Ovary (tissue), 10 donors: ENCODE measurements at places on chromosomes 5 and 9. TPM values are rescaled to one million over a fixed set of nuclear protein-coding genes. Genes with fewer than 3 reads are reported as not detected.

The PCDHGB1 gene
- total RNA-seq = 7.5 TPM

The FAM169A gene
- total RNA-seq = 13.4 TPM

The LCN9 gene
- not detected for total RNA-seq

The SPINK4 gene
- total RNA-seq = not detected

The TMEM232 gene
- 23.6 TPM for total RNA-seq

The CEP72 gene
- total RNA-seq = 4.3 TPM

The SV2C gene
- total RNA-seq = 0.10 TPM

The UBAC1 gene
- total RNA-seq = 37.5 TPM

The SPAG8 gene
- 6.7 TPM for total RNA-seq

The SPATA31E1 gene
- not detected for total RNA-seq

The TEK gene
- 4.0 TPM for total RNA-seq

The PRUNE2 gene
- total RNA-seq = 31.8 TPM

GRCh38 chr5:126199467-126199866 lies 223.7 kb upstream of the GRAMD2B start:
- DNase-seq = no peak

GRCh38 chr9:95762322-95762721 lies 113.2 kb upstream of the ERCC6L2 start:
- DNase-seq = no peak

DNA sequence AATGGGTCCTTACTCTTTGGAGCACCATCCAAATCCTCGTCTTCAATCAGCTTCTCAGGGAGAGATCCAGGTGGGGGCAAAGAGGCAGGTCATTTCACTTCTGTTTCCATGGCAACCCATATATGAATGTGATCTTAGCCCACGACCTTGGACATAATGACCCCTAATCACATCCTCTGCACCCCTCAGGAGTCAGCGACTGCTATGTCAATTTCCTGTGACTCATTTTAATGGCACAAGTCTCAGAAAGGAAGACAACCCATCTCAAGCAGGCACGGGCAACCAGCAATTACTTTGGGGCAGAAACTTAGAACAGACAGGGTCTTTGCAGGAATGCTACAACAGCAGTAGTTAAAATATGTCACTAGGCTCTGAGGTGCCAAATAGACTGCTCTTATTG lies 591.2 kb downstream of the TLR4 start:
- no peak for DNase-seq

- no peak for DNase-seq
Observed at GRCh38 chr5:145117285-145117684, 717.9 kb downstream of the PRELID2 start.

DNA sequence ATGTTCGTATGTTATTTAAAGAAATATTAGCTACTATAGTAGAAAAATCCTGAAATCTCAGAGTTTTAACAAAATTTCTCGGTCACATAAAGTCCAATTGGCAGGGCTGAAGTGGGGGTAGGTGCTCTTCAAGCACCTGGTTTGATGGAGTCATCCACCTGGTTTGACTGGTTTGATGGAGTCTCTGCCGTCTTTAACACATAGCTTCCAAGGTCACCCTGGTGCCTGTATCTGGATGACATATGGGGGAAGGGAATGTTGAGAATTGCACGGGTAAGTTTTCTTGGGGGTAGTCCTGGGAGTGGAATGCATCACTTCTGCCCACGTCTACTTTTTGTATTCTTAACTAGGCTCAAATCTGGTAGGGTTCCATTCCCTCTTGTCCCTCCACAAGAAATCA lies 351.2 kb downstream of the SH3GL2 start:
- no peak for DNase-seq

DNA sequence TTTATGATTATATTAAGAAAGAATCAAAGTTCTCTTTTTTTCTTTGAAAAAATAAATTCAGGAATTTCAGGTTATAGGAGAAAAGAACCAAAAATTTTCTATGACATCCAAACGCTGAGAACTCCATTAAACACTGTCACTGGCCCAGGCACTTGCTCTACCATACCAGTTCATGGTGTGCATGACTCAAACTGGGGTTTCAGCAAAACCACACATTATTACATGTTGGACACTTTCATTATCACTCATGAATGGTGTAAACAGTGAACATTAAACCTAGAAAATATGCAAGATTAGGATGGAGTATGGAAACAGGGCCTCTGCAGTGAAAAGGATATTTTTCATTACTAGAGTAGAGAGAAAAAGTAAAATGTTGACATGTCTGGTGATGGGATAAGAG lies 369.9 kb upstream of the FAM174A start:
- DNase-seq = no peak

GRCh38 chr5:142357469-142358090 lies 32.8 kb upstream of the SPRY4 start:
- no peak for DNase-seq

GRCh38 chr5:142924135-142924883 lies 154.1 kb downstream of the ARHGAP26 start:
- DNase-seq = no peak

- DNase-seq = no peak
Observed at GRCh38 chr5:81292130-81292529, 9.3 kb upstream of the ZCCHC9 start.

DNA sequence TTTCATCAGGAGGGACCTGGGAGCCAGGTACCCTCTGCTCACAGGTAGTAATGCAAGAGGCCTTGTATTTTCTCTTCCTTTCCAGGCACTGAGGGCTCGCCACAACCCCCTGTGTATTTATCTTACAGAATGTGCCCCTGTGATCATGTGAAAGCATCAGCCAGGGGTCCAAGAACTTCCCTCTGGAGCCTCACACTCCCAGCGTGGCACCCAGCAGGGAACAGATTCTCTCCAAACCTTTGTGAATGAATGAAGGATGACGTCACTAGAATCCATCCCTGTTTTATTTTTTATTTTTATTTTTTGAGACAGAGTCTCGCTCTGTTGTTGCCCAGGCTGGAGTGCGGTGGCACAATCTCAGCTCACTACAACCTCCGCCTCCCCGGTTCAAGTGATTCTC lies 107.3 kb upstream of the IER5L start:
- DNase-seq = no peak

- no peak for DNase-seq
Observed at GRCh38 chr5:5198135-5198534, 58.0 kb downstream of the ADAMTS16 start.

GRCh38 chr5:72476275-72476674 lies 30.9 kb downstream of the ZNF366 start:
- DNase-seq = no peak

- no peak for DNase-seq
Observed at GRCh38 chr5:12566441-12566840, 662.2 kb upstream of the CTNND2 start.

DNA sequence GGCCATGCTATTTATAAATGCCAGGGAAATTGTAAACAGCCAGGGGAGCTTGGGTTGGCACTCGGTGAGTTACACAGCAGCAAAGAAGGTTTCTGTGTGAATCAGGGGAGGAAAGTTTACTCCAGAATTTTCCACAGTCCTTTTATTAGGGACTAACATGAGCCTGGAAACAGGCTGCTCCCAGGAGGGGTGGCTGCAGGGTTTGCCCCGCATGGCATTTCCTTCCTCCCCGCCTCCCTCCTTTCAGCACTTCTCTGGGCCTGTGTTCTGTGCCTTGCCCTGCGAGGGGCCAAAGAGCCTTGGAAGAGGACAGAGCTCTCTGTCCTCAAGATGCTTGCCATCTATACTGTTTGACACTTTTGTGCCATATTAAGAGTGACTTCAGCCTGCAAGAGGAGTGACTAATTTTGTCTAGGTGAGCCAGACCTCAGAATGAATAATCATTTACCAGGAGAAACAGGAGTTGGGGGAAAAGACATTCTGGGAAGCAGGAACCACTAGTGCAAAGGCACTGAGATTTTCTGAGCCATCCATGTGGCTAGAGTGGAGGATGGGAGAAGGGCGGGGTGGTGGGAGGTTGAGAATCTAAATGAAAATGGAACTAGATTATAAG lies 1.8 kb downstream of the GSN start:
- DNase-seq = no peak

GRCh38 chr9:27247756-27248155 lies 49.2 kb downstream of the EQTN start:
- no peak for DNase-seq

GRCh38 chr5:147860641-147861025 lies 17.9 kb upstream of the SCGB3A2 start:
- DNase-seq = no peak

DNA sequence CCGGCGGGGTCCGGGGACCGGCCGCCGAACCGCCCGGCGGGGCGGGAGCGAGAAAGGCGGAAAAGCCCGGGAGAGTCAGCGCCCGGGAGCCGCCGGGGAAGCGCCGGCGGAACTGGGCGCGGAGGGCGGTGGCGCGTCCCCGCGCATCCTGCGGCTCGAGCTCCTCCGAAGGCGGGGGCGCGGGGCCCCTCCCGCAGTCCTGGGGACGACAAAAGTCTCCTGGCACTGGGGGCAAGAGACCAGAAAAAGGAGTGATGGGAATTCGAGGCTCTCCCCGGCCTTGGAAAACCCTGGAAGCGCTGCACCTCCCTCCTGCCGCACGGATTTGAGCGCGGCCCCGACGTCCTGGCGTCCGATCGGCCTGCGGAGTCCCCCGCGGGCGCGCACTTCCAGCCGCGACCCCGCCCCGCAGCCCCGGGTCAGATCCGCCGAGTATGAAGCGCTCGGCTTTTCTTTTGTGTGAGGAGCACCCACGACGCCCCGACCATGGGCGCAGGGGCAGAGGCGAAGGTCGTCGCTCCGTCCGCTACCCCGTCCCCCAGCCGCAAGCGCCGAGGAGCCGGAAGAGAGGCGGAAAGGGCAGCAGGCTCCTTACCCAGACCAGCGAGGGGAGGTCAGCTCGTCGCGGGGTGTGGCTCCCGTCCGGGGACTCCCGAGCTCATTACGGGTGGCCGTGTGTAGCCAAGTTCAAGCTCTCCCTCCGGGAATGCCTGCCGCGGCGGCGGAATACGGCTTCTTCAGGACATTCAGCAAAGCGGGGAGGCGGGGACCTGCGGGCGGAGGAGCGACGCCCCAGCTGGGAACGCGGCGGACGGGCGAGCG lies at the start of gene EPB41L4A:
TSS of gene EPB41L4A (minus strand) at position 114 of the 822 bp plus-strand sequence. CDS start 238 bp downstream, outside the sequence.
- DNase-seq = peak; percentile 40

DNA sequence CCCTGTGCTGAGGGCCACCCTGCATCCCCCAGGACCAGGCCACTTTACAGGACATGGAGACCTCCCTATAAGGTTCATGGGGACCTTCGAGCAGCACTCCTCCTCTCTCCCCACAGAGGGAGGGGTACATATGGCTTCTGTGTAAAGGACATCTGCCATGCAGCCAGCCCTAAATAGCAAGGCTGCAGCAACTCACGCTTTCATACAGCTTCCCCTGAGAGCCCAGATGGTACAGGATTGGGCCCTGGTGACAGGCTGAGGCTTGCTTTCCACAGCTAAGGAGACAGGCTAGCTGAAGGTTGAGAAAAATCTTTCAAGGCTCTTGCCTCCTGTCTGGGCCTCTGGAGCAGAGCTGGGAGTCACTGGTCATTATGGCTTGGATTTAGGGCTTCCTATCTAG lies 147.0 kb upstream of the ZNF366 start:
- DNase-seq = no peak

DNA sequence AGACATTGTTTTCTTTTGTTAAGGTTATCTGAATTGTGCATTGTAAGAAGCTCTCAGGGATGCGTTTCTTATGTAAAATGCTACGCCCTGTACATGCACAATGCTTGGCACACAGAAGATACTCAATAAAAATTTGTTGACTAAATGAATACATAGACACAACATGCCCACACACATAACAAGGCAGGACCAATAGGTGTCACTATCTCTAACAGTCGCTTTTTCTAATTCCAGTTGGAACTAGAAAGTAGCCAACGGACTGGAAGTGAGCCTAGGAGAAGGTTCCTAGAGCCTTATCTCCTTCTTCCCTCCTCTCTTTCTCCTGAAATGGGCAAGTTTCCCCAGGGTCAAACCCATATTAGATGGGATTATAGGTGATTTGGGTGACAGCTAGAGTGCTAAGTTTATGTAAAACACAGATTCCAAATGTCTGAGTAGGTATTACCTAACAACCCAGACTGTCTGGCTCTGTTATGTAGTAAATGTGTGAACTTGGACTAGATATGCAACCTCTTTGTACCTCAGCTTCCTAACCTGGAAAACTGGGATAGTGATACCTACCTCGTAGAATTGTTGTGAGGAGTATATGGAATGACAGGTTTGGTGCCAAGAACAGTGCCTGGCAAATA lies 603.0 kb downstream of the RAB3C start:
- DNase-seq = no peak

GRCh38 chr9:94865582-94866452 lies 139.3 kb downstream of the AOPEP start:
- DNase-seq = peak; percentile 53

- DNase-seq = no peak
Observed at GRCh38 chr5:121691478-121691877, 160.2 kb upstream of the FTMT start.

DNA sequence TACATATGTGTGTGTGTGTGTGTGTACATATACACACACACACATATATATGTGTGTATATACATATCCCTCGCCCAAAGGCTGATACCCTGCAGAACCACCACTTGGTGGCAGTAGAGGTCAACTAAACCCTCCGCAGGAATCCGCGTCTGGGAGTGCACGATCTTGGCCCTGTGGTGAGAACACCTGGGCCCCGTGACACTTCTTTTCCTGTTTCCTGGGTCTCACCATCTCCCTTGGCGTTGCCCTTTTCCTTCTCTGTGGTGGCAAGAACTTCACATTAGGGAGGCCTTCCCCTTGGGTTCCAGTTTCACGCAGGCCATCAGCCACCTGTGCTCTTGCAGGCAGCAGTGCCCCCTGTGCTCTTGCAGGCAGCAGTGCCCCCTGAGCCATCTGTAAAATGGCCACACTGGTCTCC lies 8.2 kb downstream of the IL9 start:
- peak; percentile 44 for DNase-seq

- no peak for DNase-seq
Observed at GRCh38 chr9:37338218-37338617, 84.3 kb upstream of the GRHPR start.

- no peak for DNase-seq
Observed at GRCh38 chr9:1267141-1267570, 217.0 kb downstream of the DMRT2 start.

DNA sequence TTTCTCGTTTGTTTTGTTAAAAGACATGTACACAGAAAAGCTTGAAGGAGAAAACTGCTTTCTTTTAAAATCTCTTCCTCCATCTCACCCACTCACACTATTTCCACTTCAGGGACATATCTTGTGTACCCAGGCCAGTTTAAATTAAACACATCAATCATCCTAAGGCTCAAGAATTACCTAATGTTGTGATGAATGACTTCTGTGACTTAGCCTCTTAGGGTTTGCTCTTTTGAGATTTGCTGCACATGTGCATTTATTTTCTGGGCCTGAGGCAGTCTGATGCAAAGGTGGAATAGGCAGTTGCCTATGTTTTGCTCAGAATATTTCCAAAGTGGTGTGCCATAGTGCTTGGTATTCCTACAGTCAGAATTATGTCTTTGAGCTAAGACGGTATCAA lies 439.9 kb upstream of the CHD1 start:
- no peak for DNase-seq

GRCh38 chr5:57595523-57595991 lies 112.9 kb upstream of the ACTBL2 start:
- no peak for DNase-seq

- DNase-seq = no peak
Observed at GRCh38 chr5:175784230-175784629, 87.1 kb upstream of the CPLX2 start.

- no peak for DNase-seq
Observed at GRCh38 chr5:89988129-89988810, 421.3 kb downstream of the CETN3 start.
